ENCODE measurements at places on chromosomes 3 and 15. TPM values are rescaled to one million over a fixed set of nuclear protein-coding genes. Genes with fewer than 3 reads are reported as not detected.

Gene TGM4
- not detected for total RNA-seq

Gene TRPM1
- total RNA-seq: not detected

Gene HYAL1
- total RNA-seq: not detected

Gene RASL12
- total RNA-seq: not detected

Gene VWA5B2
- under 0.01 TPM for total RNA-seq

Gene GLDN
- total RNA-seq: 0.10 TPM

Gene ZBED2
- not detected for total RNA-seq

Gene TMEM44
- total RNA-seq: 0.21 TPM

Gene GOLGA8M
- 1.2 TPM for total RNA-seq

Gene HDC
- total RNA-seq: 8.1 TPM

Gene CATSPER2
- 2.5 TPM for total RNA-seq

Gene GOLGA6L9
- 1.7 TPM for total RNA-seq

Gene INKA1
- total RNA-seq: 1.5 TPM

Gene LRRIQ4
- not detected for total RNA-seq

Gene RETNLB
- not detected for total RNA-seq

Gene SPATA12
- not detected for total RNA-seq

Gene C3orf20
- total RNA-seq: 0.21 TPM

Gene SPTSSB
- 0.31 TPM for total RNA-seq

Gene KBTBD13
- total RNA-seq: under 0.01 TPM

Gene MME
- total RNA-seq: 1.7 TPM

Gene CPN2
- not detected for total RNA-seq

Gene SOX14
- total RNA-seq: not detected

Gene MKRN2OS
- not detected for total RNA-seq

Gene PATL2
- total RNA-seq: 19.2 TPM

Gene SLC24A5
- total RNA-seq: under 0.01 TPM

Gene ZIC4
- total RNA-seq: not detected

Gene SH3BP5
- 24.6 TPM for total RNA-seq

Gene GORASP1
- total RNA-seq: 17.9 TPM

Gene A4GNT
- total RNA-seq: not detected

Gene C2CD4B
- 0.21 TPM for total RNA-seq

Gene MELTF
- 9.1 TPM for total RNA-seq

Gene MCF2L2
- 2.9 TPM for total RNA-seq

Gene PDZRN3
- 0.10 TPM for total RNA-seq

Gene KBTBD8
- total RNA-seq: 55.1 TPM

Gene VPS33B
- 9.1 TPM for total RNA-seq

Gene IGF2BP2
- 8.4 TPM for total RNA-seq

Gene HTR3E
- total RNA-seq: not detected

Gene MYRIP
- not detected for total RNA-seq

Gene GUCA1C
- not detected for total RNA-seq

Gene PRSS50
- not detected for total RNA-seq

Gene GJD2
- not detected for total RNA-seq

Gene BNC1
- not detected for total RNA-seq

Gene MINAR1
- total RNA-seq: 0.42 TPM

Gene ERC2
- 0.10 TPM for total RNA-seq

Gene GOLGA8R
- total RNA-seq: 2.2 TPM

Gene ITIH3
- not detected for total RNA-seq

Gene DUOX1
- total RNA-seq: 0.10 TPM

All from mononuclear cell (primary cell).